Activated CD8-positive, alpha-beta memory T cell treated with anti-CD3 and anti-CD28 coated beads for 1 hour (primary cell): ENCODE measurements at places on chromosomes 2 and 18.

DNA sequence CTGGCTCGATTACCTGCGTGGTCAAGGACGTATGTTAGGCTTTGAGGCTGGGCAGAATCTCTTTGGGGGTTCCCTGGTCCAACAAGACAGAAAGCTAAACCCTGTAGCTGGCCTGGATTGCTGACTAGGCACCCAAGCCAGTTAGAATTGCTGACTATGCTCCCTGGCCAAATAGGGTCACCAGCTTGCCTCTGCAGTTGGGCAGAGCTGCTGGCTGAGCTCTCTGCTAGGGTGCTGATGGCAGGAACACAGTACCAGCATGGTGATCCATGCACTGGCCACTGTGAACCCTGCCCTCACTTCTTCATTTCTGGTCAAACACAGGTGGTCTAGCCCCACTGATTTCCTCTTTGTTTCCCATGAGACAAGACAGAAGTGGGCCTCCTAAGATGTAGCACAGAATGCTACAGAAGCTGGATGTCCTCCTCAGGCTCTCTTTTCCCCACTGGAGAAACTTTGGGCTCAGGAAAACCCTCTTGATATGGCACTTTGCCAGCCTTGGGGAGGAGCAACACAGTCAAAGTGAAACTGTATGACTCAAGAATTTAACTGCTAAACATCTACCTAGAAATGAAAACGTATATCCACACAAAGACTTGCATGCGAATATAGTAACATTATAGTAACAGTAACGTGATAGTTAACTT, 20.8 kb downstream of the SP140L start:
- no peak for DNase-seq

DNA sequence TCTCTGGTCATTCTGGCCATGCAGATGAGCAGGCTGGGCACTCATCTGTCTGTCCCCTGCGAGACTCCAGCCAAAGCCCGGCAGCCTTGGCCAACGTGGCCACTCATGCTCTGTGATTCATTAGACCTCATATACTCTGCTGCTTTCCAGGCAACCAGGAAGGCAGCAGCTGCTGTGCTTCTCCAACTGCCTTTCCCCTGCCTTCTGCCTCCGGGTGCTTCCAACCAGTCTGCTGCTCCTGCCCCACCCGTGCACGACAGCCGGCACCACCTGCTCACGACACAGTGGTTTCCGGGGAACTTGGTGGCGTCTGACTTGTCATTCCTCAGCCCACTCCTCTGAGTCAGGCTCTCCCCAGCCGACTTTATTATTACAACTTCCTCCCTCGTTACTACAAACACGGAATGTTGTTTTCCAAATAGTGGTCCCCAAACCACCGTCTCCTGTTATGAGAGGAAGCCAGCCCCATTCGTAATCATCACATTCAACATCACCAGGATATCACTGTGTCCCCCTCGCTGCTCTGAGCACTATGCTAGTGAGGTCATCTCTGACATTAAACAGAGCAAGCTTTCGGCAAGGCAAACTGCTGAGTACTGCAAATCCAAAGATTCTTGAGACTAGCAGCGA, 392.4 kb downstream of the ALK start:
- no peak for DNase-seq

- no peak for DNase-seq
Measured at GRCh38 chr2:158735822-158736580, 59.1 kb upstream of the DAPL1 start.

DNA sequence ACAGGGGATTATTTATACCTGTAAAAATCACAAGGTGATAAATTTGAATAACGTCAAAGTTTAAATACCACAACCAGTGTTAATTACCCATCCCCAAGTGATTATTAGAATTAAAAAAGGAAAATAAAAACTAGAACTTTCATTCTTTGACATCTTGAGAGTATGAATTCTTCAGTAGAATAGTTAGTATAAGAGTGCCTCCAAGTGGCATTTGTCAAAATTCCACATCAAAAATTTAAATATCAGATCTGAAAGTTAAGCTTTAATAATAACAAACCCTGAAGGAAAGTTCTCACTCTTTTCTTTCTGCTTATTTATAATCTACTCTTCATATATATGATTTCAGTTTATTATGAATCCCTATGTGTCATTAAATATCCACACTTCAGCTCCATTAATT, 273.7 kb upstream of the KYNU start:
- no peak for DNase-seq

GRCh38 chr2:201872591-201872990, 66.3 kb downstream of the CDK15 start:
- DNase-seq: no peak

DNA sequence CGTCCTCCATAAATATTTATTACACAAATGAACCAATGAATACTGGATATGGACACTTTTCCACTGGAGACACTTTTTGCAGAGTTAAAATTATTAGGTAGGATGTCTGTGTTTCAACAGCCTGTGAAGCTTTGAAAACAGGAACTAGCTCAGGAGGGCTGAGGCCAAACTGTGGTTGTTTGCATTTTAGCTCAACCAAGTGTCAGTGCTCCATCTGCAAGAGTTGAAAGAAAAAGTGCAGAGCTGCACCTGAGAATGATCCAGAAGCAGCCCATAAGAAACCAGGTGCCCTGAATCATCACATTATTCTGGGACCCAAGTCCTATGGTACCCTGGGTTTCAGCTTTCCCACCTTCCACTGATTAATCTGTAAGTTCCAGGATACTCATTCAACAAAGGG, 180.4 kb downstream of the TRIB2 start:
- DNase-seq: no peak
